HT-29 (cell line): ENCODE measurements at places on chromosomes 6 and 20. TPM values are rescaled to one million over a fixed set of nuclear protein-coding genes. Genes with fewer than 3 reads are reported as not detected.
A peak's percentile ranks its signal among the peaks of the same experiment; 100 is the strongest.

- no peak for DNase-seq
Measured at GRCh38 chr20:11564491-11564890, 353.2 kb upstream of the BTBD3 start.

SLC35D3 gene
- total RNA-seq: 0.05 and 0.66 TPM in 2 replicates

NRSN2 gene
- 12.0 and 15.5 TPM in 2 replicates for total RNA-seq

DNA sequence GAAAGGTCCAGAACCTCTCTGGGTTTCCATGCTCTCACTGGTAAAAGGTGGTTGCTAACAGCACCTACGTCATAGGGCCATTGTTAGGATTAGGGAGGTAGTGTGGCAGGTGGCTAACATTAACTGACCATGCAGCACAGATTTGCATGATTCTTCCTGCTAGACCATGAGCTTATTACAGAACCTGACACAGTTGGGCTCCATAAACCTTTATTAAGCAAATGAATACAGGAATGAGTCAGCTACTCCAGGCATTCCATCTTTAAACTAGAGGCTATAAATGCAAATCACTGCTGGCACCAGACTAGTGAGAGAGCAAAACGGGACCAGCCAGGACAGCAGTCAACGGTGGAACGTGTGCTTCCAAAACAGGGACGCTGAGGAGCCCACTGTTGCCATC is 440.1 kb downstream of the PTPRT start:
- DNase-seq: no peak

- DNase-seq: no peak
Measured at GRCh38 chr20:2204021-2204420, 91.8 kb upstream of the TGM3 start.

LZTS3 gene
- 6.5 and 6.6 TPM in 2 replicates for total RNA-seq

DNA sequence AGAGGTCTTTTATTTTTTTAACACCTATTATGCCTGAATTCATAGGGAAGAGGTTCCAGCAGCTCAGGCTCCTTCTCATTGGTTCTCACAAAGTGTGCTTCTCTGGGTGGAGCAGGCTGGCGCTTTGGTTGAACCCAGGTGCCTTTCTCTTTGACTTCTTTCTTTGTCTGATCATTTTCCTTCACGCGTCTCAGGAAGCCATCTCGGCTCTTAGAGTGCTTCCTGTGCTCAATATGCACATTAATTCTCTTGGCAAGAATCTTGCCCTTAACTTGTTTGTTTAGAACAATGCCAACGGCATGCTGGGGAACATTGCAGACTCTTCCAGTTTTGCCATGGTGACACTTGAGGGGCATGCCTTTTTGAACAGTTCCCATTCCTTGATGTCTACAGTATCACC is 44.2 kb upstream of the RNF24 start:
- no peak for DNase-seq

DNA sequence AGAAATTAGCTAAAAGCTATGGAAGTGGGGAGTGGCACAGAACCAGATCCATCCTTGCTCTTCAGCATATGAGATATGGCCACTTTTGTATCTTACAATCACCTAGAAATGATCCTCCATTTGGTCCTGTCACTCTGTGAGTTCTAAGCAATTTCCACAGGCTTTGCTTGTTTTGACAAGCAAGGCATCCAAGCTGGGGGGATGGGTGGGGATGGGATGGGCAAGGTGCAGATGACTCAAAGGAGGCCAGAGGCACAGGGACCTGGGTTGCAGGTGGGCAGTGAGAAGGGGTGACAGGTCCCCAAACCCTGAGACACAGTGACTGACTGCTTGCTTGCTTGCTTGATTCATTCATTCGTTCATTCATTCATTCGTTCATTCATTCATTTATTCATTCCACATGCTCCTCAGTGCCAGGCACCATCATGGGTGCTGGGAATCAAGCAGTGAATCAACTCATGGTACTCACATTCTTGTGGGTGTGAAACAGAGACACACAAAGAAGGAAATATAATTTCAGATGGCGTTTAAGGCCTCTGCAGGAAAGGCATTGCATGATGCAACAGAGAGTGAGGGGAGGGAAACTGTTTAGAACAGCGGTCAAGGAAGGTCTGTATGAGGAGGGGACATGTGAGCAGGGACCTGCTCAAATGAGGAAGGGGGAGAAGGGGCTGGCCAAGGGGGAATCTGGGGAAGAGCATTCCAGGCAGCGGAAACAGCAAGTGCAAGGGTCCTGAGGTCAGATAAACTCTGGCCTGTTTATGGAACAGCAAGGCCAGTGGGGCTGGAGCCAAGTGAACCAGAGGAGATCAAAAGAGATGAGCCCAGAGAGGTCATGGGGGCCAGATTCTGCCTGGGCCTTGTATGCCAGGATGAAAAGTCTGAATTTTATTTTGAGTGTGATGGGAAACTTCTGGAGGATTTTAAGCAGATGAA is 3.4 kb downstream of the KCNB1 start:
- DNase-seq: no peak

- DNase-seq: peak; percentile 84
Measured at GRCh38 chr6:4776131-4776492, at the start of gene CDYL. Gene CDYL, plus strand, starts transcription at chr6:4776404. Its CDS starts 380 bp downstream, at chr6:4776784.

GRCh38 chr6:31178143-31179041 is 7.9 kb upstream of the POU5F1 start:
- peak; percentile 59 for DNase-seq

GRCh38 chr6:15674690-15675386 is 12.0 kb upstream of the DTNBP1 start:
- no peak for DNase-seq

GRCh38 chr6:26175428-26176181 is 88.4 kb downstream of the HFE start:
- peak; percentile 80 for DNase-seq

GRCh38 chr6:162666246-162666645 is 61.3 kb downstream of the PRKN start:
- no peak for DNase-seq

DNA sequence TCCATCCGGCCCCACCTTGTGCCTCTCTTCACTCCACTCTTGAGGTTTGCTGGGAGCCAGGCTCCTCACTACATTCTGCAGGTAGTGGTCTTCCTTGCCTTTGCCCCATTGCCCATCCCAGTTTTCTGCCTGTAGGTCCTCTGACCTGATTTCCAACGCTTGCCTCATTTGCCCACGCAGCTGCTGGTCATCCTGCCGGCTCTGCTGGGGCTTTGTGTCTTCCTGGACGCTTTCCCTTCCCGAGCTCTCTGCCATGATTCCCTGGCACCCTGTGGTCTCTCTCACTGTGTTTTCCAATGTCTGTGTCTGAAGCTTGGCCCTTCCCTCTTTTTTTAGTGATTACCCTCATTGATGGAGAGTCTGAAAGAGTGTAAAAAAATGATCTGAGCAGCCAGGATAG is 451.6 kb downstream of the UTRN start:
- no peak for DNase-seq
